ENCODE measurements at places on chromosomes 2 and 18.

DNA sequence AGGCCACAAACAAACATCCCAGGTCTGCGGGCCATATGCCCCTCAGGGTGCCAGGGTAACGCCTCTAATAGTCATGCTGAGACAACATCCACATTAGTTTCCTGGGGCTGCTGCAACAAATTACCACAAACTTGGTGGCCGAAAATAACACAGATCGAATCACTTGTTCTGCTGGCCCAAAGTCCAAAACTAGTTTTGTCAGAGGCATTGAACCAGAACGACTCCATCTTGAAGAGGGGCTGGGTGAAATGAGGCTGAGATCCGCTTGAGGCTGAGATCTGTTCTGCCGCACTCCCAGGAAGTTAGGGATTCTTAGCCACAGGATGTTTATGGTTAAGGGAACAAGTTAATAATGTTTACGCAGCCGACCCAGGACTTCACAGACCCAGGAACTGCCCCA lies 66.7 kb downstream of the COPS8 start:
- no peak for DNase-seq

DNA sequence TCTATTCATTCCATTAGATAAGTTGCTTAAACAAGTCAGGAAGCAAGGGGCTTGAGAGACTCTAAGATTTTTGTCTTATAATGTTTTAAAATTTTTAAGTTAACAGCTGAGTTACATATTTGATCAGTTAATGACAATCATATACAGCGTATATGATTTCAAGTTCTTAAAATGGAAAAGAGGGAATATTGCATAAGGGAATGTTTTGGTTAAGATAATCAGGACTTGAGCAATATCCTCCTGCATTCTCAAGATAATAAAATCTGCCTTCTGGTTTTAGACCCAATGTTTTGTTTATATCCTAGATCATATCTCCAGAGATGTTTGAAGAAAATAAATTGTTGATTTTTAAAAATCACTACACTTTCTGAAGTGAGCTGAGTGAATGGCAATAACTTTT lies 13.4 kb upstream of the DYNC1I2 start:
- DNase-seq, result no peak

GRCh38 chr2:232621186-232621585 lies 12.2 kb upstream of the EFHD1 start:
- DNase-seq, result no peak

DNA sequence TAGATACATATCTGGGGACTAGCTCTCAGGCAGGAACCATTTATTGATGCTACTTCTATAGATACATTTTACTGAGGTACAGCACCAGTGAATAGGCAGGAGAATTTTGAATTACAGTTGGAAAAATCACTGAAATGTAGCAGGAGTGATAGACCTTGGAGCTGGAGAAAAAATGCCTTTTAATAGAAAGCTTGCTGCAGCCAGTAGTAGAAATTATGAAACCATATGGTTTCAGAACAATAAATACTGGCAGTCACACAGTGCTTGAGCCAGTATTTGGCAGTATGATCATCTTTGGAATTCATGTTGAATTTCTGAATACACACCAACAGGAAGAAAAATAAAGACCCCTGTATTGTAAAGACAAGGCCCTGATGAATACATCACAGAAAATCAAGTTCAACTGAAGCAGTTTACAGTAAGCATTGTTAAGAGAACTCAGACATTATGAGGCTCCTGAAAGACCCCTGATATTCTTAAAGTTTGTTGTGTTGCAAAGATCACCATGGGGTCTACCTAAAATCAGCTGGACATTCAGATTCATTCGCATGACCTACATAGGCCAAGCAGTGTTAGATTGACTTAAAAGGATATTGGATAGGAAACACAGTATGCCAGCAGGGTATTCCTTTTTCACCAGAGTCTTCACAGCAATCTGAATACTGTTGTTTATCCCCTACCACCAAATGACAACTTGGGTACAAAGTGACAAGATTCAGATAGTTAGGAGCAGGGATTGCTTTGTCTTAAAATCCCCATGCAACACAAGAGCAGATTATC lies 139.0 kb downstream of the EHBP1 start:
- no peak for DNase-seq

- DNase-seq, result peak; percentile 37
These were observed 214.5 kb downstream of the EN1 start for GRCh38 chr2:118632921-118633320.

GRCh38 chr2:202034249-202035088 lies 814 bp downstream of the FZD7 start:
- DNase-seq, result no peak

- DNase-seq, result no peak
These were observed 31.5 kb downstream of the EPB41L5 start for GRCh38 chr2:120044336-120044735.

DNA sequence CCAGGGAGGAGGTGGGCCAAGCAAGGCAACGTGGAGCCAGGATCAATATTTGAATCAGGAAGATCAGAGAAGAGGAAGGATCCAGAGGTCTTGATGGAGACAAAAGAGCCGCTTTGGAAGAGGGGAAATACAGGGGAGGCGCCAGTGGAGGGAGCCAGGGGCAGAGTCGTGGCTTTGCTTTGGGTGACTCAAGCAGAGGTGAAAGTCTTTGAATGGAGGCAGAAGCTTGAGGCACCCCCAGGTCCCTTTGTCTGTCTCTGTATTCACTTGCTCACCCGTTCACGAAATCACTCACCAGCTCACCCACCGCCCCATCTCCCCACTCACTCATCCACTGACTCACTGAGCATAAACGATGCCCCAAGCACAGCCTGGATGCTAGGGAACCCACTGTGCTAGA lies 134.1 kb downstream of the ACOXL start:
- no peak for DNase-seq

DNA sequence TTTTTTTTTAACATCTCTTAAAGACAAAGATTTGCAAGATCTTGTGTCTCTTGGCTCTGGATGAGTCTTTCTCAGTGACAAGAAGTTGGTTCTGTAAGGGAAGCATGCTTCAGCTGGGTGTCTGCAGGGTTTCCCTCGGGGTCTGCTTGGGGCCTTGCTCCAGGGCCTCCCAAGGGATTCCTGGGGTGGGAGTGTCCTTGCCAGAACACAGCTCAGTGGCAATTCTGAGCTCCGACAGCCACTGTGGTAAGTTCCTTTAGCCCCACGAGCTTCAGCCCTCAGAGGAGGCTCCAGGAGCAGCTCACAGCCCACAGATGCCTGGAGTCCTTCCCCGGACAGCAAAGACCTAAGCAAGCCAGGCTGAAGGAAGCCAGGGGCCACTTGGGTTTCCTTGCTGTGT lies 52.4 kb downstream of the EMX1 start:
- no peak for DNase-seq

GRCh38 chr2:100309973-100310719 lies 12.2 kb downstream of the LONRF2 start:
- no peak for DNase-seq

DNA sequence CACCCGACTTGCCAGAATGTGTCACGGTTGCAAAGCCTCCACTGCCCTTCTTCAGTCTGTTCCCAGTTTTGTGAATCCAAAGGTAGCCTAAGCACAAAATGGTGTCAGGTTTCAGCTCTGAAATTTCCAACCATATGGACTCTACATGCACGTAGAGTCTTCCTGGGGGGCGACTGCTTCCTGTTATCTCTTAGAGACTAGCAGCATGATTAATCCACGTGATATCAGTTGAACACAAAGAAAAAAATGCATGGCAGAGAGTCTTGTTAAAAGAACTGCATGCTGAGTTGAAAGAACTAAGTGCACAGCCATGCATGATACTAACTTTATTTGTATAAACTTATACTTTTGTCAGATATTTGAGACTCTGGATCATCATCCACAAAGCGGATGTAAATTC lies 404.4 kb downstream of the SOCS6 start:
- no peak for DNase-seq

GRCh38 chr2:188399159-188399558 lies 107.5 kb downstream of the GULP1 start:
- no peak for DNase-seq

GRCh38 chr2:123364243-123364896 lies 660.7 kb upstream of the CNTNAP5 start:
- no peak for DNase-seq

- no peak for DNase-seq
These were observed 1.5 kb upstream of the UGP2 start for GRCh38 chr2:63840081-63840784.

GRCh38 chr2:240997141-240997855 lies 1.1 kb upstream of the SNED1 start:
- DNase-seq, result no peak

GRCh38 chr2:226329180-226329579 lies 470.4 kb downstream of the IRS1 start:
- no peak for DNase-seq

DNA sequence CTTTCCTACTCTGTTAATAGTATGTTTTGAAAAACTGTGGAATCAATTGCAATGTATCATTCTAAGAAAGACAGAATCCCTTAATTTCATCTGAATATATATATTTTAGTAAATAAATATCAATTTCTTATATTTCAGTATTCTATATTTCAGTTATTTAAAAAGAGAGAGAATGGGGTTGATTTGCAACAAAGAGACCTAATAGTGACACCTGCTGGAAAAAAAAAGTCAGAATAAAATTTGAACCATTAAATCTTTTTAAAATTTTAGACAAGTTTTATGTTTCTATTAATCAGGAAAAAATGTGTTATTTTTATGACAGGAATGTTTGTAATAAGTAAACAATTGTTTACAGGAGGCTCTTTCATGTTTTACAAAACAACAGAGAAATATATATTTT lies 20.7 kb upstream of the CCNT2 start:
- no peak for DNase-seq

DNA sequence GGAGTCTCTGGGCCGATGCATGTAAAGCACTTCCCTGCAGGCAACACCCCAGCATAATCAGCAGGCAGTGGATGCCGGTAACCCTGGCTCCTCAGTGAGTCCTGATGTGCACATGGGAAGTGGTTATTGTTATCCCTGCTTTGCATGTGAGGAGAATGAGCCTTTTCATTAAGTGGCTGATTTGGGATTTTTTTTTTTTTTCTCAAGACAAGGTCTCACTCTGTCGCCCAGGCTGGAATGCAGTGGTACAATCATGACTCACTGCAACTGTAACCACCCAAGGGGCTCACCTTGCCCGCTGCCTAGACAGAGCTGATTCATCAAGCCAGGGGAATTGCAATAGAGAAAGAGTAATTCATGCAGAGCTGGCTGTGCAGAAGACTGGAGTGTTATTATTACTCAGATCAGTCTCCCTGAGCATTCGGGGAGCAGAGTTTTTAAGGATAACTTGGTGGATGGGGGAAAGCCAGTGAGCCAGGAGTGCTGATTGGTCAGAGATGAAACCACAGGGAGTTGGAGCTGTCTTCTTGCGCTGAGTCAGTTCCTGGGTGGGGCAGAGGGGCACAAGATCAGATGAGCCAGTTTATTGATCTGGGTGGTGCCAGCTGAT lies 95.4 kb downstream of the SOCS6 start:
- peak; percentile 85 for DNase-seq

DNA sequence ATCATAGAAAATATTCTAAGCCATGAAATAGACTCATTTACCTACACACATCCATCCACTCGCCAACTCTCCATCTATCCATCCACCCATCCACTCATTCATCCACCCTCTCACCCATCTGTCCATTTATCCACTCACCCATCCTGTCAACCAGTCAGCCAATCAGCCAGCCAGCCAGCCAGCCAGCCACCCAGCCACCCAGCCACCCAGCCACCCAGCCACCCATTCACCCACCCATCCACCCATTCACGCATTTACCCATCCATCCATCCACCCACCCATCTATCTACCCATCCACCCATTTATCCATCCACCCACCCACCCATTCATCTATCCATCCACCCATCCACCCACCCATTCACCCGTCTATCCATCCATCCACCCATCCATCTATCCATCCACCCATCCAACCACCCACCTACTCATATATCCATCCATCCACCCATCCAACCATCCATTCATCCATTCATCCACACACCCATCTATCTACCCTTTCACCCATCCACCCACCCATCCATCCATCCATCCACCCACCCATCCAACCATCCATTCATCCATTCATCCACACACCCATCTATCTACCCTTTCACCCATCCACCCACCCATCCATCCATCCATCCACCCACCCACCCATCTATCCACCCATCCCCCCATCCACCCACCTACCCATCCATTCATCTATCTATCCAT lies 185.1 kb downstream of the LOXHD1 start:
- no peak for DNase-seq

GRCh38 chr18:57352271-57352701 lies at the start of gene ST8SIA3:
TSS of gene ST8SIA3 (plus strand) at chr18:57352557. CDS start at chr18:57352847, 290 bp downstream.
- no peak for DNase-seq

GRCh38 chr2:40311026-40311425 lies 140.9 kb downstream of the SLC8A1 start:
- DNase-seq, result no peak

DNA sequence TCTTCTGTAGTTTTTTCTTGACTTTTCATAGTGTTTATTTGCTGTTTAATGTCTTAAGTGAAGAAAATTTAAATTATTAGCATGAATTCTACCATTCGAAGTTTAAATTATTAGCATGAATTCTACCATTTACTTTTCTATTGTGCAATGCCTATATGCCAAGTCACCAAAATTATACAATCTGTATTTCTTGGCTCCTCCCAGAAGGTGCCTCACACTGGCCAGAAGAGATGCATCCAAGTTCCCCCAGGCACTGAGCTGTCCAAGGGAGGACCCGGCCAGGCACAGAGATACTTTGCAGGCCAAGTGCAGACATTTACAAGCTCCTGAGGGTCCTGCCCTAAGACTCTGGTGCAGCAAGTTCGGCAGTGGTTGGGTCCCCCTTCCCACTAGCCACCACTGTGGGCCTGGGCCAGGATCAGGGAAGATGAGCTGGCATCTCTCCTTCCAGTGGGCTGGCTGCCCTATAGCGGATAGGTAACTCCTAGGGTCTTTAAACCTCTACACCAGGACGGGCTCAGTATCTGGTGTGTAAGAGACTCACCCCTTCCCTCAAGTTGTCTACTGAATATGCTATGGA lies 31.3 kb downstream of the TMEM247 start:
- DNase-seq, result no peak

DNA sequence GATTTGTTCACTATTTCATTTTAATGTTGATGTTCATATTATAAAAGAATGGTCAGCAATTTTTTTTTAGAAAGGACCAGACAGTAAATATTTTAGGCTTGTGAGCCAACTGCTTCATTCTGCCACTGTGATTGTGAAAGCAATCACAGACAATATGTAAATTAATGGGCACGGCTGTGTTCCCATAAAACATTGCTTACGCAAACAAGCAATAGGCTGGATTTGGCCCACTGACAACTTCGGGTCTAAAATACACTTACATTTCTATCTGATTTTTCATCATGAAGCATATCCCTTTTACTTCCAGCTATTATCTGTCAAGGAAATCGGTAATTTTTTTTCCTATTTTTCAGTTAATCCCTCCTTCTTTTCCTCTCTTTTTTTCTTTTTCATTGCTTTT lies 182.2 kb upstream of the CDH2 start:
- DNase-seq, result no peak

- DNase-seq, result no peak
These were observed 15.6 kb downstream of the SLC4A3 start for GRCh38 chr2:219643084-219643473.

DNA sequence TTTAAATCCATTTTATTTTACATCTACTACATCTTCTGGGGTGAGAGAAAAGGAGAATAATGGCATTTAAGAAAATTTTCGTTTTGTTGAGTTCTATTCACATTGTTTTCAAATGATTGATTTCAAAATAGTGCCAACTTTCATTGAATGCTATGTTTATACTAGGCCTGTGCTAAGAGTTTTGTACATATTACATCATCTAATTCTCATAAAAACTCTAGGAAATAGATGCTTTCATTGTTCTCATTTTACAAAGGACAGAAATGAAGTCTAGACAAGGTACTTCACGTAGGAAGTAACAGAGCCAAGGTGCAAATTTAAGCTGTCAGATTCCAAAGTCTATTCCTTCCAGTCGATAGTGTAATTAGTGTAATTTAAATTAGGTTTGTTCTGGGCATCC lies 402.8 kb upstream of the UBE2E3 start:
- no peak for DNase-seq
